ENCODE measurements at places on chromosomes 7 and 10. TPM values are rescaled to one million over a fixed set of nuclear protein-coding genes. Genes with fewer than 3 reads are reported as not detected.
A peak's percentile ranks its signal among the peaks of the same experiment; 100 is the strongest.

- no peak for DNase-seq
Measured at GRCh38 chr7:22589641-22590201, 89.7 kb upstream of the STEAP1B start.

DNA sequence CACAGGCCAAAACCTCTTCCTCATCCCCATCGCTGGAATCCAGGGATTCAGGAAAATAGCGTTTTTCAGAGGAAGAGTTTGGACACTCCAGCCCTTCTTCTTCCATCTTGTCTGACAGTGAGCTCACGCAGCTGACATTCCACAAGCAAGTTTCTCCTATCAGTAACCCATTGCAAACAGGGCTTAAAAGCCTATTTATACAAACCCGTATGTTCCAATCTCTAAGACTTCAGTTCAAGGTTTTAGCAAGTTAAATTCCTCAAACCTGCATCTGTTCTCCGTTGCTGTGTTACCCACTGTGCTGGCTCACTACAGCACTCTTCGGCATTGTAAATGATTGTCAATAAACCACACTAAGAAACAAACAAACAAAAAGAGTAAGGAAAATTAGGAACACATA lies 373 bp downstream of the DHX32 start:
- no peak for DNase-seq

GRCh38 chr10:23343591-23344240 lies 881 bp downstream of the C10orf67 start:
- DNase-seq: peak; percentile 82

DNA sequence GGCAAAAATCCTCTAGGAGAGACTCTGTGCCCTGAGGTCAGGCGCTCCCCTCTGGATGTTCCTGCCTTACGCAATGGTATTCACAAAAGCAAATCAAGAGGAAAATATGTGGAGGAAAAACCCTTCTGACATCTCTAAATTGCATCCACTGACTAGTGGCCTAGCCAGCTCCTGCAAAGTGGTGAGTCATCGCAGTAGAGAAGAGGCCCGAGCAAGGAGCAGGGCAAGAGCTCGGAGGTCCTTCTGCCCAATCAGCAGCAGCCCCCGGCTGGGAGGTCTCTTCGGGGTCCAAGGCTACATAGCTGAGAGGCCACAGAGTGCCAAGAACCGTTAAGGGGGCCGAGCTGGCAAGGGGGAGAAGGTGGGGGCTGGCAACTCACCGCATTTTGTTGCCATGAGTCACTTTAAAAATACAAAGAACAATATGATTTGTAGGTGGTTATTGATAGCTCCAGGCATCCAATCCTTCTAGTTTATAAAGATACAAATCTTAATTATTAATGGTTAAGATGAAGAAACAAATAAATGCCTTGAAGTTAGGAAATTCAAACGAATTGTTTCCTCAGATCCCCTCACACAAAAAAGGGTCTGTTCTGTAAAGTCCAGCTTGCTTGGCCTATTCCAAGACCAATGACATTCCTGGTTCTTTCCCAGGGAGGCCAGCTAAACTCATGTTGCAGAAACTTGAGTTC lies 161.6 kb downstream of the PKD1L1 start:
- DNase-seq: no peak

DNA sequence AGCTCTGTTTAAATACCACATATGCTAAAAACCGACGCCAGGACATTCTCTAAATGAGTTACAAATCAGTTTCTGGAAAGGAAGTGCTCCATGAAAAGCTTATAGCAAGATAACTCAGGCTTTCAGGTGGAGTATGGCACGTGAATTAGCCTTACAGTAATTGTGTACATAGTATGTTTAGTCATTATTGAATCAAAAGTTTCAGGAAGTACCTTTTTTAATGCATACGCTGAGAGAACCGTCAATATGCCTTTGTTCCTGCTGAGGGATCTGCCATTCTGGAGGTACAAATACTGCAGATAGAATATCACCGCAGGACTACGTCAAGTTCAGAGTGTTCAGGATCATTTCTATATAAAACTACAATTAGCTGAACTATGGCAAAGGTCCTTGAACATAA lies 45.7 kb downstream of the ANKMY2 start:
- no peak for DNase-seq

- DNase-seq: no peak
Measured at GRCh38 chr10:66252986-66253385, 672.9 kb upstream of the LRRTM3 start.

DNA sequence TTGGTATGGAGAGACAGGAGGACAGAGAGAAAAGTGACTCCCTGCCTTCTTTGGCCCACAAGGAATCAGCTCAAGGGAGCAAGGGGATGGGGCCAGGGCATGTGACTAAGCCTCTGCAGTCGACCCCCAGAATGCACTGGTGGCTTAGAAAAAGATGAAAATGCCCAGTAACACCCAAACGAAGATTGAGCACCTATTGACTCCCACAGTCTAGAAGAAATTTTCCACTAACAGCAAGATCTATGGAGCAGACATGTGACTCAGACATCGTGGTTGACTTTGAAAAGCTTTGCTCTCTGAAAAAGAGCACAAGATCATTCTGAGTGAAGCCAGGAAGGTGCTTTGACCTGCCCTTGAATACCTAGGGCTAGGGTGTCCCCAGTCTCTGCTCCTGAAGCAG lies 586.0 kb downstream of the CALN1 start:
- no peak for DNase-seq

Gene RBAK
- 13.3 TPM for total RNA-seq

GRCh38 chr7:87517136-87517815 lies 41.8 kb upstream of the ABCB4 start:
- DNase-seq: no peak

DNA sequence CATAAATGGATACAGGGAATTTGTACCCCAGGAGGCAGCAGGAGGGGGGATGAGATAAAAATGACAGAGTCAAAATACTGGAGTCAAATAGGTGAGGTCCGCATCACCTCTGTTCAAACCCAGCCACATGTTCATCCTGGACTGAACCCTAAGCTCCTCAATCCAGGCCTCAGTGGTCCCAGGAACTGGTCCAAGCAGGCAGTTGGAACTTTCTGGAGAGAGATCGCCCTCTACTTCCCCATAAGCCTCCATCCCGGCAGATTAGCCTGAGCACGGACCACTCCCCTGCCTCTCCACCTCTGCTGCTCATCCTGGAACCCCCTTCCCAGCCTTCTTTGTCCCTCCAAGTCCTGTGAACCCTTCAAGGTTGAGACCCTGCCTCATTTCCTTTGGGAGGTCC lies 959.7 kb upstream of the ZNF722 start:
- DNase-seq: no peak

Gene PTER
- total RNA-seq: 29.3 TPM

Gene SPDYE5
- not detected for total RNA-seq

- no peak for DNase-seq
Measured at GRCh38 chr10:21724687-21725367, 190.8 kb downstream of the MLLT10 start.

Gene ACHE
- 4.4 TPM for total RNA-seq

DNA sequence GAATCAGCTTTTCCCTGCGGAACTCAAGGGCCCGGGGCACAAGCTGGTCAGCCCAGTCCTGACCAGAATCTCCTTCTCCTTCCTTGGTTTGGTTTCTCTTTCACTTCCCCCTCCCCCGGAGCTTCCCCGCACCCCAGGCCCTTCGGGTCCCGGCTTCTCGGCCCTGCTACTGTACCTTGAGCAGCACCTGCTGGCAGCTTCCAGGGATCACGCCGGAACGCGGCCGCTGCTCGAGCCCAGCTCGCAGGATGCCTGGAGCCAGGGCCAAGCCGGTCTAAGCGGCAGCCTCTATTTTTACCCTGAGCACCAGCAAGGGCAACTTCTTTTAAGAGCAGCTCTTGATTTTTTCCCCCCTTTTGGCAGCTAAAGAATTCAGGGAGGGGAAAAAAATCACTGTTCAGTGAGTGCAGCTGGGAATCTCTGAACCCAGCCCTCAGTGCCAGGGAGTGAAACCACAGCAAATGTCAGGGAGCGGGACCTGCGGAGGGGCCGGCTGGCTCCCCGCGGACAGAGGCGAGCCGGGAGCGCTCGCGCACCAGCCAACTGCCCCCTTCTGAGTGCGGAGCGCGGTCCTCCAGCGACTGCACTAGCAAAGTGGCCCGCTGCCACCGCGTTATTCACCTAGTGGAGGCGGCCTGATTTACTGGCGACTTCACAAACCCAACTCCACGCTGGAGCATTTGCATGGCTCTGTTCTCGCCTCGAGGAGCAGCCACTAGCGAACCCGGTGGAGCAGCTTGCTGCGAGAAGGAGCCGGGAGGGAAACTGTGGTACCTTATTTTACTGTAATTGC lies 2.4 kb upstream of the INHBA start:
- DNase-seq: peak; percentile 97

Gene PON1
- total RNA-seq: not detected

DNA sequence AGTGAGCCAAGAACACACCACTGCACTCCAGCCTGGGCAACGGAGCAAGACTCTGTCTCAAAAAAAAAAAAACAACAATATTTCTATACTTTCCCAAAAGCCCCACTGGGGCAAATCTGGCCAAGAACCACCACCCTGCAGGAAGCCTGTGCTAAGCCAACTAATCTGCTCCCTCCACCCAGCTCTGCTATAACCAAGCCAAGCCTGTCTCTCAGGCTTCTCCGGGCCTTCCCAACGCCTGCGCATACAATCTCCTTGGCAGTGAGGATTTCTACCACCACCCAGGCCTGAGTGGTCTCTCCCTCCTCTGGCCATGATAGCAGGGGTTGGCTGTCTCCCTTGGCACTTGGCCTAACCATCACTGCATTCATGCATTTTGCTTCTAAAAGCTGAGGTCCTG lies 14.2 kb downstream of the DDX56 start:
- DNase-seq: peak; percentile 17

Gene SFRP5
- not detected for total RNA-seq

GRCh38 chr7:116579835-116580234 lies 55.0 kb downstream of the CAV1 start:
- no peak for DNase-seq

GRCh38 chr7:101963693-101964092 lies 146.3 kb downstream of the CUX1 start:
- no peak for DNase-seq

- no peak for DNase-seq
Measured at GRCh38 chr10:95201736-95202135, 7.7 kb downstream of the ACSM6 start.

Gene INHBA
- total RNA-seq: 0.88 TPM

DNA sequence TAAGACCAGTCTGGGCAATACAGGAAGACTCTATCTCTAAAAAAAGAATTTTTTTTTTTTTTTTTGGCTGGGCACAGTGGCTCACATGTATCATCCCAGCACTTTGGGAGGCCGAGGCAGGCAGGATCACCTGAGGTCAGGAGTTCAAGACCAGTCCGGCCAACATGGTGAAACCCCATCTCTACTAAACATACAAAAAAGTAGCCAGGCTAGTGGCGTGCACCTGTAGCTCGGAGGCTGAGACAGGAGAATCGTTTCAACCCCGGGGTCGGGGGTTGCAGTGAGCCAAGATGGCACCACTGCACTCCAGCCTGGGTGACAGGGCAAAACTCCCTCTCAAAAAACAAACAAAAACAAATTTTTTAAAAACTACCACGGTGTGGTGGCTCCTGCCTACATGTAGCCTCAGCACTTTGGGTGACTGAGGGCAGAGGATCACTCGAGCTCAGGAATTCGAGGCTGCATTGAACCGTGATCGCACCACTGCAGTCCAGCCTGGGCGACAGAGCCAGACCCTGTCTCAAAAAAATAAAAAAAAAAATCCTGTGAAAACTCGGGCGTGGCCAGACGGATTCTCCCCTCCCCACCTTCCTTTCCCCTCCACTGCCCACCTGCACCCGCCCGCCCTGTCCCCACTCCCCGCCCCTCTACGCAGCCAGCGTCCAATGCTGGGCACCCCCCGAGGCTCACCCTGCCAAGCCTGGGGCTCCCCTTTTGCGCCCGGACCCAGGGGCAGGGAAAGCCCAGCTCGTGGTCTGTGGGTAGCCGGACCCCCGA lies 745 bp upstream of the ORAI2 start:
- DNase-seq: no peak

DNA sequence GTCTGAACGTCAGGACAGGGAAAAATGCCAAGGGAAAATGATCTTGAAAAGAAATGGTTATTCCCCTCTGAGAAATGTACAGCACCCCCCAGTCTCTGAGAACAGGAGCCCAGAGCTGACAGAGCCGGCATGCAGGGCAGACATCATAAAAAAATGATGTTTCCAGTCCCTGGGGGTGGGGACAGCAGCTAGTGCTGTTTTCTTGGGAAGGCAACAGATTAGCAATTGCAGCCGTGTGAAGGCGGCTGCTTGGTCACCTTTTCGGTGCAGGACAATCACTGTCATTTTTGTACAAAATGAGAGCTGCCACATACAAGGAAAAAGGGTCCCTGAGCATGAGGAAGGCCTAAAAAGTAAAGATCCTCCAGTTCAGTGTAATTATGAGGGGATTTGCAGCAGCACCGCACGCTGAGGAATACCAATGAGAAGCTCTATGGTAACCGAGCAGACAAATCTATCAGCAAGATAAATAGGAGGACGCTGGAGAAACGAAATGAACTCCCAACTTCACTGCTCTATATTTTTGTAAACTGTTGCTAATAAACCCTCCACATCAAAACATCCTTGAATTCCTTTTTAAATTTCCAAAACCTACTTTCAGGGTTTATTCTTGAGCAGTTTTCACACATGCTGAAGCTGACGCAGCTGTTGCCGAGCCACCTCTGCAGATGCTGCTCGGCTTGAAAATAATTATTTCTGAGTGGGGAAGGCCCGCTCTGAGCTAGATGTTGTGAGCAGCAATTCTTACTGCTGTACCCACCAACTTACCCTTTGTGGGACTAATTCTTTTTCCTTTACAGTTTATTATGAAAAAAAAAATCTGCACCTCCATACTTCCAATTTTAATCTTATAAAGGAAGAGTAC lies 98.2 kb upstream of the NEBL start:
- no peak for DNase-seq

Gene FEZF1
- not detected for total RNA-seq

Gene POU6F2
- 0.54 TPM for total RNA-seq

Gene DPCD
- total RNA-seq: 5.4 TPM

- DNase-seq: no peak
Measured at GRCh38 chr7:84249656-84250055, 55.1 kb upstream of the SEMA3A start.

Gene SPAG6
- not detected for total RNA-seq

- DNase-seq: no peak
Measured at GRCh38 chr7:47479821-47480575, 101.9 kb downstream of the TNS3 start.

Gene CTAGE6
- total RNA-seq: 0.46 TPM

DNA sequence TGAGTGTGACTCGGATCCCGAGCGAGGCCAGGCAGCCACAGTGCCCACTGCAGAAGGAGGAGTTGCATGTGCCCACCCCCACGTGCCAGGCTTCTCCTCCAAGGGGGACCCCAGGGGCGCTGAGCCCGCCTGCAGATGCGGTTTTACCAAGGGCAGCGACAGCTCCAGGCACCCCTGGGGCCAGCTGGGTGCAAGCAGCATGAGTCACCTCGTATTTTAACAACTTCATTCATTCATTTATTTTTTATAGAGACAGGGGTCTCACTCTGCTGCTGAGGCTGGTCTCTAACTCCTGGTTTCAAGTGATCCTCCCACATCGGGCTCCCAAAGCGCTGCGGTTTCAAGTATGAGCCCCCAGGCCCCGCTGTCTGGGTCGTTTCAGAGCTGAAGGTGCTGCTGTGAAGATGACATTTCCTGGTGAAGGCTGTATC lies 1.3 kb upstream of the FOXL3 start:
- DNase-seq: peak; percentile 64

GRCh38 chr7:128829391-128830166 lies 627 bp upstream of the FLNC start:
- DNase-seq: no peak

- no peak for DNase-seq
Measured at GRCh38 chr10:62130948-62131347, 137.7 kb downstream of the RTKN2 start.

Measured in spleen (tissue), 13 donors.